Epithelial cell of proximal tubule (primary cell): ENCODE measurements at places on chromosomes 16 and 17. TPM values are rescaled to one million over a fixed set of nuclear protein-coding genes. Genes with fewer than 3 reads are reported as not detected.

DNA sequence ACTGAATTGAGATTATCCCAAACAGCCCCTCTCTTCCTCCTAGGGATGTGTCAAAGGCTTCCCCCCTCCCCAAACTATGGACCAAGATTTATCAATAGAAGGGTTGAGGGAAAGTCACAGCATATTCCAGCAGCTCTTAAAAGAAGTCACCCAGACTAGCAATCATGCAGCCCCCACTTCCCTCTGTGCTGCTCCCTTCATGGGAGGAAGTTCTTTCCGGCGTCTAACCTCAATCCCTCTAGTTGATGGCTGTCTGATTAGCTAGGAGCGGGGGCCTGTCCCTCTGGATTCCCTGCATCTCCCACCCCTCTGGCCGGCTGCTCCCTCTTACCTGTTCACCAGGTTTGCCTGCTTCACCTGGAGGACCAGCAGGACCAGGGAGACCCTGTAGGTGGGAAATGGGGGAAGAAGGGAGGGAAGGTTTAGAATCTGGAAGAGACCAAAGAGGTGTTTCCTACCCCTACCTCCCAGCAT, 9.2 kb downstream of the COL1A1 start:
- DNase-seq = no peak

GRCh38 chr17:71118039-71118438, 948.7 kb downstream of the KCNJ2 start:
- DNase-seq = no peak

- DNase-seq = no peak
These were observed 45.5 kb downstream of the PRKCA start for GRCh38 chr17:66347661-66348514.

DNA sequence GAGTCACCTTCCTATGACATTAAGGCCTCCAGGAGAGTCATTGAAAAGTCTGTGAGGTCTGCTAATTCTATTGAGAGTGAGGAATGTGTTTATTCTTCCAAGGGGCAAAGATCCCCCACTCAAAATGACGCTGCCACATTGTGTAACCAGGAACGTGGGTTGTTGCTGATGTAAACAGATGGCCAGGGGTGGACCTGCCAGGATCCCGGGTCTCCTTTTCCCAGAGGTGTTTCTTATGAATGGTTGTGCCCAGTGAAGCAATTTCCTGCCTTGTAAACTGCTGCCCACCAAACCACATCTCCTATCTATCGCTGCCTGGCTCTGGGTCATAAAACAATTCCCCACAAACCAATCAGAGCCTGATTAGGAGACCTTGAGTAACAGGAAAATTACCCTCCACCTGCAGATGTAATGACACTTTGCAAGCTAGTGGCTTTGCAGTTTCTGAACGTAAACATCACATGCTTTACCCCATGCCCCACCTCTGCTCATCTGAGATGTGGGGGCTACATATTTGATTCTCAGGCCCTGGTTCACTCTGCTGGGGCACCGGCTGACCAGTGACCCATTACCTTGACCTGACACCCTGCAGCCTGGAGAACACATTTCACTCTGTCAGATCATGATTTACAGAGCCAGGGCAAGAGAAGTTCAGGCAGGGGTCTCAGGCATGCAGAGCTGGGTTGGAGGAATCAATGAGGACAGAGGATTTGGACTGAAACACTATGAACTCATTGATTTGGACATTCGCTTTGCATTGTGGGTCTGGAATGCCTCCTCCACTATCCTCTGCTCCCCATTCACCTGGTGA, 33.1 kb upstream of the DDX52 start:
- peak; percentile 98 for DNase-seq

- DNase-seq = no peak
These were observed 28.7 kb downstream of the B9D1 start for GRCh38 chr17:19333736-19334290.

DNA sequence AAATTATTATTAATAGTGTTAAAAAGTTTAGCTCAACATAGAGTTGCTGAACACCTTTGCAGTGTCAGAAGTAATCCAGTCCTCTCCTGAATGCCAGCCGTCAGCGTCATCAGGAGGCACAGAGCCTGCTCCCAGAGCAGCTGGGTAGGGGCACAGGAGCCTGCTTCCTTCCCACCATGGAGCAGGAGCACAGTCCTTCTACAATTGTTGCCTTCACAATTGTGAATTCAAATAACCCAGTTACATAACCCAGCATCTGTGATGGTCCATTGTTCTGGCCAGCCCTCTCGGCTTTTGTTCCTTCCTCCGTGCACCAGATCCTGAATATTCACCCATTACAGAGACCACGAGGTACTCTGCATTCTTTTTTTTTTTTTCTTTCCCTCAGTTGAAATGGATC, 393.9 kb upstream of the MAF start:
- DNase-seq = no peak

DNA sequence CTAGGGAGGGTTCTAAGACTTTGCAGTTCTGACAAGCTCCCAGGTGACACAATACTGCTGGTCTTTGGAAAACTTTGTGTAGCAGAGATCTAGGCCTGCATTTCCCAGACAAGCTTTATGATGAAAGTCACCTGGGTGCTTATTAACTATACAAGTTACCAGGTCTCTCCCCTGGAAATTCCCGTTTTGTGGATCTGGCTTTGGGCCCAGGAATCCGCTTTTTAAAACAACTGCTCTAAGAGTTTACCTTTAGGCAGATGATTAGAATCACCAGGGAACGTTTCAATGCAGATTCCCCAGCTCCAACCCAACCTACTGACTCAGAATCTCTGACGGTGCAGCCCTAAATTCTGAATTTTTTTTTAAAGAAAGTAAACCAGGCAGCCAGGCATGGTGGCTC, 36.3 kb downstream of the MYH3 start:
- peak; percentile 85 for DNase-seq

DNA sequence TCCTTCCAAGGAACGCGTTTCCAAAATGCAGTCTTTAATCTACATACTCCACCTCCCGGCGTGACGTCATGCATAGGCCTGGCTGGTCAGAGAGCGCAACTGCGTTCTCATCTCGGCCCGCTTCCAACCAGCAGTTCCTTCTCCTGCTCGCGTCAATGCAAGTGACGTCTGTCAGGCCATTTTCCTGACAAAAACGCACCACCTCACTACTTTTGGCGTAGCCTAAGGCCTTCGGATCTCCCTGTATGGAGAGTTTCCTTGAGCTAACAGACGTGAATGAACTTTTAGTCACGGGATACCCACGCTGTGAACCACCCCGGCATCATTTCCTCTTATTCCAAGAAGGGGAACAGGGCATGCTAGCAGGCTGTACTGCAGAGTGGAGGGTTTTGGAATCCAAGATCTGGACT, 25.0 kb downstream of the TEX14 start:
- no peak for DNase-seq

Gene SMPD3
- 0.07 TPM in 1 of 2 replicates, not detected in the other for total RNA-seq

Gene BFAR
- 84.3 and 92.0 TPM in 2 replicates for total RNA-seq

Gene PLA2G10
- total RNA-seq = 0.22 TPM in 1 of 2 replicates, not detected in the other

Gene MYH8
- total RNA-seq = not detected in 2 replicates

Gene HOXB13
- not detected in 2 replicates for total RNA-seq

Gene RDM1
- 2.8 and 4.0 TPM in 2 replicates for total RNA-seq
